ENCODE measurements at places on chromosomes 16 and 17.

GRCh38 chr17:38800237-38800760 lies 943 bp upstream of the PIP4K2B start:
- no peak for DNase-seq
- peaks cover 13% of the 10 kb centered on the region for H3K4me1 ChIP-seq
- H3K36me3 ChIP-seq, result peaks cover 41% of the 10 kb centered on the region
- H3K27ac ChIP-seq, result peak overlapping the region; percentile 98
- no peaks in the 10 kb centered on the region for H3K27me3 ChIP-seq

GRCh38 chr17:77916703-77917481 lies 41.6 kb upstream of the TNRC6C start:
- H3K4me1 ChIP-seq, result no peaks in the 10 kb centered on the region
- no peaks in the 10 kb centered on the region for H3K27me3 ChIP-seq
- H3K36me3 ChIP-seq, result no peaks in the 10 kb centered on the region
- no peak overlapping the region for H3K4me3 ChIP-seq
- DNase-seq, result no peak
- no peak overlapping the region for H3K27ac ChIP-seq

DNA sequence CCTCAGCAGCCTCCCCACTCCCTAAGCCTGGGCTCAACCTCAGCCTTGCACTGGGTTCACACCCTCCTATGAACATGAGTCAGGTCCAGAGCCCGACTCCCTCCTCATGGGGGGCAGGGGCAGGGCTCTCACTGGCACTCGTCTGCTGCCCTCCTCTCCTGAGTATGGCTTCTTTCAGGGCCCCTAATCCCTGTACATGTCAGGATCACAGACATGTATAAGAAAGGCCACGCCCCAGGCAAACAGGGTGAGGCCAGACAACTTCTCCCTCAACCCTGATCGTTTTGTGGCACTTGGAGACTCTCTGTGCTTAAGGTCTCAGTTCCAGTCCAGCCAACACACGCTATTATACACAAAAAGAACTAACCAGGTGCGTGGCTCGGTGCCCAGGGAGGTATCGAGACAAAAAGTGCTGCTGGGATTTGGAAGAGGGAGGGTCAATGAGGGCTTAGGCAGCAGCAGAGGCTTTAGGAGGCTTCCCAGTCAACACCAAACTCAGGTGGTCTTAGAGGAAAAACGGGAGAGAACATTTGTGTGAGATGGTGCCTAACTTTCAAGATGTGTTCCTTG lies 45.2 kb downstream of the CMTM3 start:
- no peaks in the 10 kb centered on the region for H3K4me1 ChIP-seq
- H3K27me3 ChIP-seq, result no peaks in the 10 kb centered on the region

GRCh38 chr17:17411692-17412091 lies 65.1 kb upstream of the MED9 start:
- DNase-seq, result no peak
- no peak overlapping the region for H3K4me3 ChIP-seq
- H3K36me3 ChIP-seq, result no peaks in the 10 kb centered on the region
- peaks cover 7% of the 10 kb centered on the region for H3K4me1 ChIP-seq

- H3K27ac ChIP-seq, result no peak overlapping the region
- H3K36me3 ChIP-seq, result no peaks in the 10 kb centered on the region
- no peaks in the 10 kb centered on the region for H3K27me3 ChIP-seq
Measured at GRCh38 chr17:3691617-3692067, 4.3 kb downstream of the P2RX5 start.

GRCh38 chr16:28821874-28822519 lies 802 bp upstream of the ATXN2L start:
- H3K27me3 ChIP-seq, result no peaks in the 10 kb centered on the region
- H3K4me1 ChIP-seq, result no peaks in the 10 kb centered on the region
- H3K36me3 ChIP-seq, result peaks cover 21% of the 10 kb centered on the region

- H3K4me3 ChIP-seq, result no peak overlapping the region
- no peaks in the 10 kb centered on the region for H3K27me3 ChIP-seq
- H3K27ac ChIP-seq, result no peak overlapping the region
- no peaks in the 10 kb centered on the region for H3K36me3 ChIP-seq
Measured at GRCh38 chr16:2819939-2820835, 3.1 kb downstream of the PRSS21 start.

DNA sequence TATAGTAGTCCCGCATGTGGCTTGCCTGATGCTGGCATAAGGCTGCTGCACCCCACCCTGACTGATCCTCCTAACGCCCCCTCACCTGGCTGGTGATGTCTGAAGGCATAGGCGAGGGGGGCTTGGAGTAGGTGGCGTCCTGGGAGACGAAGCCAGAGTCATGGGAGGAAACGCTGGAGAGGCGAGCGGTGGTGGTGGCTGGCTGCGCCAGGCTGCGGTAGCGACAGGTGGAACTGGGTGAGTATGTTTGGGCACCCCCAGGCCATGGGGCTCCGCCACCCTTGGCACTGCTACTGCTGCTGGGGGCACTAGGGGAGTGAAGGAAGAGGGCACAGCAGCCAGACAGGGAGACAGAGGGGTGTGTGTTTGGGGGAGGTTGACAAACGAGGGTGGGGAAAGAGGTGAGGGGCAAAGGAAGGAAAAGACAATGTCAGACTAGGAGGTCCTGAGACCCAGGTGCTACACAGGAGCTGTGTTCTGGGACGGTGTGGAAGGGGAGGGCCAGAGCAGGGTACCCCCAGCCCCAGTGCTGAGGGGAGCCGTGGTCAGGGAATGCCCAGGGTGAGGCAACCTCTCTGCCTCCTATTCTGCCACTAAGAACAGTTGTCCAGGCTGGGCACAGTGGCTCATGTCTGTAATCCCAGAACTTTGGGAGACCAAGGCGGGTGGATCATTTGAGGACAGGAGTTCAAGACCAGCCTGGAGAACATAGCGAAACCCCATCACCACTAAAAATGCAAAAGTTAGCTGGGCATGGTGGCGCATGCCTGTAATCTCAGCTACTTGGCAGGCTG lies 11.4 kb downstream of the MTSS2 start:
- no peaks in the 10 kb centered on the region for H3K4me1 ChIP-seq
- H3K4me3 ChIP-seq, result no peak overlapping the region
- no peak overlapping the region for H3K27ac ChIP-seq
- H3K36me3 ChIP-seq, result peaks cover 85% of the 10 kb centered on the region

- no peak for DNase-seq
- H3K27me3 ChIP-seq, result no peaks in the 10 kb centered on the region
- no peak overlapping the region for H3K4me3 ChIP-seq
- H3K36me3 ChIP-seq, result no peaks in the 10 kb centered on the region
- H3K27ac ChIP-seq, result no peak overlapping the region
Measured at GRCh38 chr16:82855471-82855870, 228.7 kb downstream of the CDH13 start.

GRCh38 chr17:36813357-36813756 lies 123.9 kb upstream of the LHX1 start:
- H3K27me3 ChIP-seq, result peaks cover 15% of the 10 kb centered on the region
- no peak for DNase-seq
- no peak overlapping the region for H3K4me3 ChIP-seq
- H3K36me3 ChIP-seq, result no peaks in the 10 kb centered on the region

DNA sequence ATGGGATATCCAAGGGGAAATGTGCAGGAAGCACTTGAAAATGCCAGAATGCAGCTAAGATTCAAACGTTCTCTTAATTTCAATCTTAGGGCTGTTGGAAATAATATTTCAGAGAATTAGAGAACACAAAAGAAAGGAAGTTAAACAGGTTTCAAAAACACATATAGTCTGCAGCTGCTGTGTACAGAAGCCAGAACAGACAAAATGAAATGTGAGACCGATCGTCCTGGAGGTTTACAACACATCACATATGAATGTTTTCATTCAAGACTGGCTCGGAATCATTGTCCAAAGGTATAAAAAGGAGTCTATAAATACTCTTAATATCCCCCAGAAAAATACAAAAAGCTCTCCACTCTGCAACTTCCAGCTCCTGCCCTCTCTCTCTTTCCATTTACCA lies 14.3 kb downstream of the CYTH1 start:
- no peaks in the 10 kb centered on the region for H3K36me3 ChIP-seq
- no peak overlapping the region for H3K4me3 ChIP-seq
- no peak for DNase-seq
- no peaks in the 10 kb centered on the region for H3K4me1 ChIP-seq
- H3K27ac ChIP-seq, result no peak overlapping the region

GRCh38 chr16:46918905-46919792 lies 35.0 kb downstream of the GPT2 start:
- DNase-seq, result peak; percentile 89
- H3K27me3 ChIP-seq, result no peaks in the 10 kb centered on the region
- H3K4me1 ChIP-seq, result no peaks in the 10 kb centered on the region
- H3K4me3 ChIP-seq, result no peak overlapping the region
- H3K36me3 ChIP-seq, result peaks cover 36% of the 10 kb centered on the region

DNA sequence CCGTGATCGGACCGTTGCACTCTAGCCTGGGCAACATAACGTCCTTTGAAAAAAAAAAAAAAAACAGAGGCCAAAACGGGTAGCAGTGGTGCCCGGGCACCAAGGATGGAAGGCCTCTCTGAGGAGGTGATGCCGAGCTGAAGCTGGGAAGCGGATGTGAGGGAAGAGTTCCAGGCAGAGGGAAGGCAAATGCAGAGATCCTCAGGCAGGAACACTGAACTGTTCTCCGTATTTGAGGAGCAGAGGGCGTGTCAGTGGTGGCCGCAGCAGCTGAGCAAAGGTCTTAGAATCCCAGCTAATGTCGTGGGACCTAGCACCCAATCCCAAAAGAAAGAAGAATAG lies 656 bp upstream of the KCTD13 start:
- no peaks in the 10 kb centered on the region for H3K4me1 ChIP-seq
- peak overlapping the region; percentile 69 for H3K4me3 ChIP-seq
- H3K27me3 ChIP-seq, result no peaks in the 10 kb centered on the region
- no peaks in the 10 kb centered on the region for H3K36me3 ChIP-seq
- H3K27ac ChIP-seq, result peak overlapping the region; percentile 64
- peak; percentile 47 for DNase-seq

- H3K4me1 ChIP-seq, result peaks cover 15% of the 10 kb centered on the region
- peak; percentile 87 for DNase-seq
- H3K36me3 ChIP-seq, result no peaks in the 10 kb centered on the region
- H3K27ac ChIP-seq, result peak within 1 kb of the TSS; percentile 59
- H3K4me3 ChIP-seq, result no peak within 1 kb of the TSS
Measured at GRCh38 chr16:66988197-66988788, at the start of gene CES4A. TSS of gene CES4A (plus strand) at chr16:66988589. CDS start at chr16:66988773, 184 bp downstream.

GRCh38 chr17:59001158-59001814 lies 105.4 kb downstream of the TRIM37 start:
- H3K27ac ChIP-seq, result peak overlapping the region; percentile 42
- H3K36me3 ChIP-seq, result no peaks in the 10 kb centered on the region
- H3K4me1 ChIP-seq, result peaks cover 67% of the 10 kb centered on the region
- H3K27me3 ChIP-seq, result no peaks in the 10 kb centered on the region

DNA sequence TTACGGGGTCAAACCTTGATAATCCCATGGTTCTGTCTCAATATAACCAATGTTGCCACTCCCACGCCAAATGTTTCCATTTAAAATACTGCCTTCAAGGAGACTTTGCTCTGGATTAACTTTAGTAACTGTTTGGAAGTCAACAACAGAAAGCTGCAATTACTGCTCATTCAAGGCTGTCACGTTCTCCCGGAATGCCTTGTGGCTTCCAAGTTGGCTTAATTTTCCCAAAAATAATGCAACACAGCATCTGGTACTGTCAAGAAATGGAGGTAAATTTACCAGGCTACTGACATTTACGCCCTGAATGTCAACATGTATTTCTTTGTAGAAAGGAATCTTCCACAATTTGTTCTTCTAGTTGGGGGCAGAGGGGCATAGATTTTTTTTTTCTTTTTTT lies 38.2 kb downstream of the GPRC5B start:
- no peaks in the 10 kb centered on the region for H3K27me3 ChIP-seq
- H3K4me3 ChIP-seq, result no peak overlapping the region
- H3K36me3 ChIP-seq, result no peaks in the 10 kb centered on the region
- no peak overlapping the region for H3K27ac ChIP-seq
- DNase-seq, result no peak

- H3K27ac ChIP-seq, result peak overlapping the region; percentile 2
- no peak for DNase-seq
- no peaks in the 10 kb centered on the region for H3K36me3 ChIP-seq
- H3K4me1 ChIP-seq, result peaks cover 23% of the 10 kb centered on the region
- H3K4me3 ChIP-seq, result no peak overlapping the region
Measured at GRCh38 chr16:8733849-8734540, 59.6 kb downstream of the ABAT start.
